ENCODE measurements at places on chromosomes 6 and 20.

DNA sequence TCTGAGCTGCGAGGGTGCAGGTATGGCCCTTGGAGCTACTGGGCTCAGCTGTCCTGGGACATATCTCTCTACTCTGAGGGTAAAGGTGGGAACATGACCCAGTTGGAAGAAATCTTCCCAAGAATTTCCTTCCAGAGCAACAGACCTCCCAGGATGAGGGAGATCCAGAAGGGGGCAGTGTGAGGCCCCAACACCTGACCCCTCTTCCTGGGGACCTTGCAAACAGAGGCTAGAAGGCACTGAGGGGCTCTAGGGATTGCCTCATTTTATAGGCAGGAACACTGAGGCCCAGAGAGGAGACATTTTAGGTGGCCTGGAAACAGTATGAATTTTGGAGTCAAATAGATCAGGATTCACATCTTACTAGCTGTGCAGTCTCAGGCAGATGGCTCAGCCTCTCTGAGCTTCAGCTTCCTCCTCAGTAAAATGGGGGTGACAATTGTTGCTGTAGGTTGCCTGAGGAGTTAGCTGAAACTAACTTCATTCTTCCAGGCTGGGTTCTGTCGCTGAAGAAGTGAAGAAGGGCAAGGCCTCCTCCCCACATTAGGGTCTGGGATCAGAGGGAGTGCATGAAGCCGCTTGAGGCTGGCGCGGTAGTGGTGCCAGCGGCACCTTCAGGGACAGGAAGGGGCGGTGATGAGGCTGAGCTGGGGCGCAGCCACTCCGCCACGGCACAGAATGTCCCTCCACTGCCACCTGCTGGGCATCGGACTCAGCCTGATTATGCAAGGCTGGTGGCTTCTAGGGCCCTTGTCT is 11.4 kb downstream of the KCNK17 start:
- peak; percentile 76 for DNase-seq

DNA sequence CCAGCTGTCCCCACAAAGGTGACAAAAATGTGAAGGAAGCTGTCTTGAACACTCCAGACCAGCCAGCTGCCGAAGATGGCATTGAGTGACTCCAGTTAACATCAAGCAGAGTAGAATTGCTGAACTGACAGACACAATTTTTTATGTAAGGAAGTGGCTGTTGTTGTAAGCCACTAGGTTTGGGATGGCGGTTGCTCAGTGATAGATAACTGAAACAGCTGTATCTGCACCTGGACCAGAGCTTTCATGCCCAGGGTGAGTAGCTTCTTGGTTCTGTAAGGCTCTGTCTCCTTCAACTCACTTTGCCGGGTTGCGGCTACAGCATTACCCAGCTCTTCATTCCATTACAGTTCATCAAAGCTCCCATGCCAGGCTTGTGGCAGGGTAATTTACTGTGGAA is 49.7 kb upstream of the DDR1 start:
- DNase-seq, result no peak

DNA sequence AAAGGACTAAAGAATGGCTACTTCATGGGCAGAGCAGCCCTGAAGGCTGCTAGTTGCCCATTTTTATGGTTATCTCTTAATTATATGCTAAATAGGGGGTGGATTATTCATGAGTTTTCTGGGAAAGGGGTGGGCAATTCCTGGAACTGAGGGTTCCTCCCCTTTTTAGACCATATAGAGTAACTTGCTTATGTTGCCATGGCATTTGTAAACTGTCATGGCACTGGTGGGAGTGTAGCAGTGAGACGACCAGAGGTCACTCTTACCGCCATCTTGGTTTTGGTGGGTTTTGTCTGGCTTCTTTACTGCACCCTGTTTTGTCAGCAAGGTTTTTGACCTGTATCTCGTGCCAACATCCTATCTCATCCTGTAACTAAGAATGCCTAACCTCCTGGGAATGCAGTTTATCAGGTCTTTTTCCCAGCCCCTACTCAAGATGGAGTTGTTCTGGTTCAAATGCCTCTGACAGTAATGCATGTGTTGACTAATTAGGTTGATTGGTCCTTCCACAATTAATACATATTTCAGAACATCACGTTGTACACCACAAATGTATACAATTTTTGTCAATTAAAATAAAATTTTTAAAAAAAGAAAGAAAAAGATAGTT is 139.5 kb downstream of the PDE7B start:
- DNase-seq, result no peak

DNA sequence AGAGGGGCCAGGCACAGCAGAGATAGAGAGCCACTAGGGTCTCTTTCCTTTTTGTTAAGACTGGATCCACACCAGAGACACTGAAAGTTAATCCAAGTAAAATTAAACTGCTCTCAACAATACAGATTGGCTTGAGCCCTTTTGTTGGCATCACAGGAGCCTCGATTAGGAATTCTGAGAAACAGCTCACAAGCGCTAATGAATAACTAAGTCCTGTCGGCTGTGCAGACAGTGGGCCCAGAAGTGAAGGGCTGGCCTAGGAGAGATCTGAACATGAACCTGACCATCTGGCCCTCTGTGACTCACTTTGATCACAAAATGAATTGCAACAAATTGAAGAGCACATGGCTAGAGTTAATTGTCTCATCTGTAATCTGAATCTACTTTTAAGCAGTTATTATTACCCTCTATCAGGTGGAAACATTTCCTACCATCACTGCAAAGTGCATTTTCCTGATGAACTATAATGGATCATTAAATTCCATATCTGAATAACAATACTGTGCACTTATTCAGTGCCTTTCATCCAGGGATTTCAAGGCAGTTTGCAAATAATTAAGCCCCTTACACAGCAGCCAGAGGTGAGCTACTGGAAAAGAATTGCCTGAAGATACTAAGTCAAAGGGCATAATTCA is 3.2 kb downstream of the BACH2 start:
- no peak for DNase-seq

DNA sequence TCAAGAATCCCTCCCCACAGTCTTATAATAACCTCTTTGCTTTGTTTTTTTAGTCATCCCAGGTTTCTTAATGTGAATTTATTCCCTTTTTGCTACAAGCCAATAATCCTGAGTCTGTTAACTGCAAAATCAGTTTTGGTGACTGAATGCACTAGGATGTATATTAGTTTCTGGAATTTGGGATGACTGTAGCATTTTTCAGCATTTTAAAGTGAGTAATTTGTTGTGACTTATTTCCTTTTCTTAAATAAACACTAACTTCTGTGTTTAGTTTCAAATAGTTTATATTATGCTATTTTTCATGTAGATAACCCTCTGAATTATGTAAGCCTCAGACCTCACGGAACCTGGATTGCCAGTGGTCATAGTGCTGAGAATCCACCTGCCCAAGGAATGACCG is 5.5 kb downstream of the CST1 start:
- no peak for DNase-seq

DNA sequence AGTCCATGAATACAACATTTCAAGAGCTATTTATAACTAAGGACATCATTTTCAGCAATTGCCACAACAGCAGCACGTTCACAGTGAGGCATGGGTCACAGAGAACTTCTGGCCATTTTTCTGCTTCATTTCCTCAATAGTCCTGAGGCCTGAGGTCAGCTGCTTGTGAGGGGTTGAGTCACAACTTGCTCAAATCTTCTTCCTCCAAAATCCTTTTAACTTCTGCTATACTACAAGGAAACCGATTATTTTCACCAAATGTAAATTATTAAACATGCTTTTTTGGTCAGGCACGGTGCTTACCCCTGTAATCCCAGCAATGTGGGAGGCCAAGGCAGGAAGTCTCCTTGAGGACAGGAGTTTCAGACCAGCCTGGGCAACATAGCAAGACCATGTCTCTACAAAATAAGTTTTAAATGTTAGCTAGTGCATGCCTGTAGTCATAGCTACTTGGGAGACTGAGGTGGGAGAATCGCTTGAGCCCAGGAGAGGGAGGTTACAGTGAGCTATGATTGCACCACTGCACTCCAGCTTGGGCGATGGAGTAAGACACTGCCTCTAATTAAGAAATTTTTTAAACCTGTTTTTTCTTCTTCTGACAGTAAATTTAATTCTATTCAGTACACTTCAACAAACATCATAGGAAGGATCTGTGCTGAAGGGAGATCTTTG is 11.1 kb upstream of the SLC16A10 start:
- peak; percentile 20 for DNase-seq

DNA sequence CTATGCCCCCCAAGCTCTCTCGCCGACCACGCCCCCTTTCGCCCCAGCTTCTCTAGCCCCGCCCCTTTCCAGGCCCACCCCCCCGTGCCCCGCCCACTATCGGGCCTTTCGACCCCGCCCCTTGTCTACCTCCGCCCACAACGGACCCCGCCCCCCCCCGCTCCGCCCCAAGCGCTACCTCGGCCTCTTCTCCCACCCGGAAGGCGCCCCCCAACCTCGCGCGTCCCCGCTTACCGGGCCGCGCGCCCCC is 200 bp downstream of the ZBTB22 start:
- DNase-seq, result no peak

DNA sequence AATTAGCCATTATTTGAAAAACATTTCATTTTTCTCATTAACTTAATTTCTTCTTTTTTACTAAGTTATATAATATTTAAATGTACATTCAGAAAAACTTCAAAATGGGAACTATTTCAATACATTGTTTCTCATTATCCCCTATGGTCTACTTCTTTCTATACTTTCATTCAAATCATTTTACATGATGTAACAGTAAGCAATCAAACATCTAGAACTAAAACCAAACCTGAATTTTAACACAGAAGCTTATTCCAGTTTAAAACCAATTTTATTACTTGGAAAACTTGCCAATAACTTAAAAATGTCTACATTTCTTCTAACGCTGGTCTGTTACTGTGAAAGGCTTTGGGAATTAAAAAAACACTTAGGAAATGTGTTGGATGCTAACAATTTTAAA is 4.6 kb upstream of the PRR18 start:
- DNase-seq, result no peak

GRCh38 chr6:79127660-79128059 is 49.6 kb upstream of the PHIP start:
- no peak for DNase-seq

Data from adrenal gland (tissue), 19 donors.